ENCODE measurements at places on chromosomes 2 and 18. TPM values are rescaled to one million over a fixed set of nuclear protein-coding genes. Genes with fewer than 3 reads are reported as not detected.
A peak's percentile ranks its signal among the peaks of the same experiment; 100 is the strongest.

MPP4 gene
- total RNA-seq = not detected

RPL37A gene
- total RNA-seq = 1,418 TPM

DNA sequence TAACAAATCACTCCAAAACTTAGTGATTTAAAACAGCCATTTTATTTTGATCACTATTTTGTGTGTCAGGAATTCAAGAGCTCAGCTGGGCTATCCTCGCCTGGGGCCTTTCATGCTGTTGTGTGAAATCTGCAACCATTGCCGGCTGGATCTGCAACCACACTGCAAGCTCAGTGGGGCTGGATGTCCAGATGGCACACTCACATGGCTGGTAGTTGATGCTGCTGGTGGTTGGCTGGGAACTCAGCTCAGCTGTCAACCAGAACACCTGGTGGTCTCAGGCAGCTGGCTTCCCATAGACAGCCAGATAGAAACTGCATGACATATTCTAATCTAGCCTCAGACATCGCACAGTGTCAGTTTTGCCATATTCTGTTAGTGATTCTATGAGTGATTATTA is 30.6 kb upstream of the AP1S3 start:
- no peaks in the 10 kb centered on the region for H3K36me3 ChIP-seq
- no peaks in the 10 kb centered on the region for H3K27me3 ChIP-seq

- DNase-seq = no peak
- no peak overlapping the region for H3K4me3 ChIP-seq
- H3K36me3 ChIP-seq = no peaks in the 10 kb centered on the region
- no peaks in the 10 kb centered on the region for H3K27me3 ChIP-seq
- no peak overlapping the region for H3K27ac ChIP-seq
Observed at GRCh38 chr18:68727506-68727905, 12.6 kb upstream of the TMX3 start.

DNA sequence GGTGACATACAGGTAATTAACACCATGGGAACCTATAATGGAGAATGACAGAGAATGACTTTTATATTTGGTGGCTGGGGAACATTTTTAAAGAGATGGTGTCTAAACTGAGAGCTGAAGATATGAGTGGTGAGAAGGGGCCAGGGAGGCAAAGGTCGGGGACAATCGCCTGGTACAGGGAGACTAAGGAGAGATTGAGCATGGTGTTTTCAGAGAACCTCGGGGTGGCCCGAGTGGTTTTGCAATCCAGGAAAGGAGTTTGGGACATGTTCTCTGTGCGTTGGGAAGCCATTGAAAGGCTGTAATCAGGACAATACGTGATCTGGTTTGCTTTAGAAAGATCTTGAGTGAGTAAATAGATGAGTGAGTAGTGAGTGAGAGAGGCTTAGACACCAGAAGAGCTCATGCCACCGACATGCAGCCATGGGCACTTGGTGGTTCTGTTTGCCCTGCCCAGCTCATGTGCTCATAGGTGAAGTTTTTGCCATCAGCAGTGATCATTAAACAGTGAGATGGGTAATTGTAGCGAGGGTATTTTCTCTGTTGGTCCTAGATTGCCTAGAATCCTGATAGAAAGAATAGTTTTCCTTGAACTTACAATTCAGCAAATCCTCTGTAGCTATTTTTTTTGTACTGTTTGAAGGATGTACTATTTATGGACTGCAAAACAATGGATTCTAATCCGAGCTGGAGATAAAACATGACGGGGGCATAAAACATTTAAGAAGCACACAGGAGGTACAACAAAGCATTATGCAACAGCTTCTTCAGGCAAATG is 114.7 kb downstream of the SH3RF3 start:
- DNase-seq = no peak
- no peaks in the 10 kb centered on the region for H3K27me3 ChIP-seq
- H3K27ac ChIP-seq = peak overlapping the region; percentile 91
- H3K4me1 ChIP-seq = peaks cover 67% of the 10 kb centered on the region
- no peaks in the 10 kb centered on the region for H3K36me3 ChIP-seq

DNA sequence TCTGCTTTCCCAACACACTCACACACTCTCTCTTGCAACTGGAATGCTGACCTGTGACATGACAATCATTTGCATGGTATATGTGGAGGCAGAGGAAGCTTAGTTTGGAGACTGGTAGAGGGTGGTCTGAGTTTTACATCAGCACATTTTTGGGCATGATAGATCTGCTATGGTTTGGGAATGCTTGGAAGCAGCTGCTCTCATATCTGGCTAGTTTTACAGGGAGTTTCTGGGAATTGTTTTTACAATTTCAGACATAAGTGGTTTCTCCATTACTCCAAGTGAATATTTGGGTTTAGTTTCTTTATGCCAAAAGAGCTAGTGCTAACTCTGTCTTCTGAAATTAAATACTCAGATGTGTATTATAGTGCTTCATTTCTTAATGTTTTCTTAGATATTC is 977.6 kb downstream of the SUCLG1 start:
- no peaks in the 10 kb centered on the region for H3K36me3 ChIP-seq
- no peak overlapping the region for H3K27ac ChIP-seq
- no peaks in the 10 kb centered on the region for H3K4me1 ChIP-seq
- no peak overlapping the region for H3K4me3 ChIP-seq
- H3K27me3 ChIP-seq = no peaks in the 10 kb centered on the region
- DNase-seq = no peak
